NCI-H1436 (cell line): ENCODE measurements at places on chromosomes 12 and 14.

DNA sequence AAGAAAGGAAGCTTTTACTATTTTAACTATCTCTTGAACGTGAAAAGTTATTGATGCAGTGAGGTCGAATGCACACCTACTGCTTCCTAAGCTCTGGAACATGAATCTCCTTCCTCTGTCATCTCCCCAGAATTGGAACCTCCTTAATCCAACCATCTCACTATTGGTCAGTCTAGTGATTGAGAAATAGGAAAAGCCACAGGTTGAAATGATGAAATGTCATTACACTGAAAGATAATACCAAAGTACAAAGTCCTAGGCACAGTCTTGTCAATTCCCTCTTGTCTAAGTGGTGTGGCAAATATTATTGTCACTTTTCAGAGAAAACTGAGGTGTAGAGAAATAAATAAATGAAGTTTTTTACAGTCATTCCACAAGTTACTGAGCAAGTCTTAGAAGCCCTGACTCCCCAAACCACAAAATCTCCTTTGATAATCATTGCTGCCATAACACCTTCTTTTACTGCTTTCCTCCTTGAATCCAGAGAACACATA, 19.5 kb upstream of the HIGD1C start:
- no peak for DNase-seq

DNA sequence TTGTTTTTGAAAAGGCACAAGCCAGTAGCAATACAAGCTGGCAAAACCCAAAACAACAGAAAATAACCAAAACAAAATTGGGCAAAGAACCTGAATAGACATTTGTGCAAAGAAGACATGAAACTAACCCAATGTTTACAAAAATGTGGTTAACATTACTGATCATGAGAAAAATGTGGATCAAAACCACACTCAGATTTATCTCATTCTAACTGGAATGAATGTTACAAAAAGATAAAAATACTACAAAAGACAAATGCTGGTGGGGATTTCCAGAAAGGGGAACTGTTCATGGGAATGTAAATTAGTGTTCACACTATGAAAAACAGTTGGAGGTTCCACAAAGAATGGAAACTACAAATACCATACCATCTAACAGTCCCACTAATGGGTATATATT, 26.6 kb downstream of the ASCL4 start:
- no peak for DNase-seq

- no peak for DNase-seq
Observed at GRCh38 chr12:130016986-130017385, 113.2 kb upstream of the TMEM132D start.

GRCh38 chr12:53324113-53324778, 2.8 kb upstream of the AAAS start:
- DNase-seq: no peak

DNA sequence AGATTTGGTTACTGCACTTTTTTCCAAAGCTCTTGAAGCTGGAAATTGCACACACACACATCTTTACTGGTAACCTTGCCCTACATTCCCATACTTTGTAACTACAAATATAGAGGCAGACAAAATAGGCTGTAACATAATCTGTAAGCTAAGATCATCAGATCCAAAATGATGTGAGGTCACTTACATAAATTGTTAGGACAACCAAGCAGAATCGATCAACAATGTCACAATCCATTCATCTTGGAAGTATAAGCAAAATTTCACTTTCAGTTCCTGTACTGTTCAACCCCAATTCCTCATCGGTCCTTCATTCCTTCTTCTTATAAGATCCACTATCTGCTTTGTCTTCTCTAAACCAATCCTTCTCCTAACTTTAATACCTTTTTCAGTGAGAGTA, 72.6 kb downstream of the EPS8 start:
- no peak for DNase-seq

DNA sequence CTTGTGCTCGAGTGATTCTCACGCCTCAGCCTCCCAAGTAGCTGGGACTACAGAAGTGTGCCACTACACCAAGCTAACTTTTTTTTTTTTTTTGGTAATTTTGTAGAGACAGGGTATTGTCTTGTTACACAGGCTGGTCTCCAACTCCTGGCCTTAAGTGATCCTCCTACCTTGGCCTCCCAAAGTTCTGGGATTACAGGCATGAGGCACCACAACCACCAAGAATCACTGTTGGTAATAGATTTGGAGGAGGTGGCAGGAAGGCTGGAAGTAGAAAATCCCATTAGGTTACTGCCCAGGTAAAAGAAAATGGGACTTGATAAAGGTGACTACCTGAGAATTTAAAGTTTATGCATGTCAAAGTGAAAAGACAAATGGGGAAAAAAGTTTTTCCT, 1.4 kb upstream of the CDCA4 start:
- no peak for DNase-seq

DNA sequence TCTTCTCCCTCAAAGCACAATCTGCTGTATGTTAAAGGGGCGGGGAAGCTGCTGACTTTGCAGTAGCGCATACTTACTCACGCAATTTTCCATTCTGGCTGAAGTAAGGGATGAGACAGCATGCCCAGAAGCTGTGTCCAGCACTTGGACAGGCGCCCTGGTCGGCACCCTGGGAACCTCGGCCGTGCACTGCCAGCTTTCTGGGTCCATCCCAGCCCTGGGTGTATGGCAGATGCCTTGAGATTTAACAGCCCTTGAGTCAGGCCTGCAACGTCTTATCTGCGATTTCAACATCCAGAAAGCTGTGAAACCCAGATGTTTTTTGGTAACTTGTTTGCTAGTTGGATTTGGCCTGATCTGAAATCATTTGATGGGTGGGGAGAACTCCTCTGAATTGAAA, 16.1 kb downstream of the EML1 start:
- DNase-seq: no peak

DNA sequence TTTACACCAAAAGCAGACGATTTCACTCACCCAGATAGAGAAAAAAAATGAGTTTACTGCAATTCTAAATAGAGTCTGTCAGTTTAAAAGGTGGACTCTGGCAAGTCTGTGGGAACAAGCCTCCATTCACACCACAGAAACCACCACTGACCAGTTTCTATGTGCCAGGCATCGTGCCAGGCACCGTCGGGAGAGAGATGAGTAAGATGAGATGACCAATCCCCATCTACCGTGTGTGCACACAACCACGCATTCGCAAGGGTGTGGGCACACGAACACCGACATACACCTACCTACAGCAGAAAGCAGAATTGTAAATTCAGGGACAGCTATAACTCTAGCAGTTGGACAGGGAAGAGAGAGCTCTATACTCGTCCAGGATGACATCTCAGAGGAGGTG, 58.3 kb downstream of the PRIMA1 start:
- no peak for DNase-seq

DNA sequence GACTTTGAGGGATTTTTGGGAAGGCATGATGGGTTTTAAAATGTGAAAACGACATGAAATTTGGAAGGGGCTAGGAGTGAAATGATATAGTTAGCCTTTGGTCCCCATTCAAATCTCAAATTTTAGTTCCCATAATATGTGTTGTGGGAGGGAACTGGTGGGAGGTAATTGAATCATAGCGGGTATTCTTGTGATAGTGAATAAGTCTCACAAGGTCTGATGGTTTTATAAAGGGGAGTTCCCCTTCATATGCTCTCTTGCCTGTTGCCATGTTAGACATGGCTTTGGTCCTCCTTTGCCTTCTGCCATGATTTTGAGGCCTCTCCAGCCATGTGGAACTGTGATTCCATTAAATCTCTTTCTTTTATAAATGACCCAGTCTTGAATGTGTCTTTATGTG, 72.8 kb downstream of the SLC16A7 start:
- no peak for DNase-seq
